ENCODE measurements at places on chromosomes 3 and 15.

DNA sequence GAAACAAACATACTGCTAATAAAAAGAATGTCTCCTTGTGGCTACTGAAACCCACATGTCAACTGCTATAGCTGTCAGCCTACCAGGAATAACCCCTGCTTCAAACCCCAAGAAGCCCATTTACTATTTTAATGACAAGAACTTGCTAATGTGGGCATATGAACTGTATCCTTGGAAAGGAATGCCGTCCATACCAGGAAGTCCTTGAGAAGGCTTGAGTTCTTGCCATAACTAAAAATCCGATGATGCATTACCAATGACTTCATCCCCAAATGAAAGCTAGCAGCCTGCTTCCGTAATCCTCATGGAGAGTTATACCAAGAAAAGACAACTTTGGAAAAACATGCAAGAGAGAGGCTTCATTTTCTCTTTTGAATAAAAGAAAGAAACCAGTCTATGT, 34.8 kb downstream of the MINDY4B start:
- no peak for DNase-seq

DNA sequence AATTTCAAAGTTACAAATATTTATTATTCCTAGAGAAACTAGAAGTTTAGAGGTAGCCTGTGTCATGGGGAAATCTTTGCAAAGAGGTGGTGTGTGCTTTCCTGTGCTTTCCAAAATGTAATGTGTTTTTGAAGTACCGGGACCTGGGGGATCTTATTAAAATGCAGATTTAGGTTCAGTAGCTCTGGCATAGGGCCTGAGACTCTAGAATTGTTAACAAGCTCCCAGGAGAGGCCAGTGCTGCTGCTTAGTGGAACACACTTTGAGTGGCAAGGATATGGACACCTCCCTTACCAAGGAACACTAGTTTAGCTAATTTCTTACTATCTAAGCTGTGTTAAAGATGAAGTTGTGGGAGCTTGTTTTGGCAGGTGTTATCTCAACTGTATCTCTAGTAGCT, 428.9 kb downstream of the VGLL3 start:
- DNase-seq, result no peak

DNA sequence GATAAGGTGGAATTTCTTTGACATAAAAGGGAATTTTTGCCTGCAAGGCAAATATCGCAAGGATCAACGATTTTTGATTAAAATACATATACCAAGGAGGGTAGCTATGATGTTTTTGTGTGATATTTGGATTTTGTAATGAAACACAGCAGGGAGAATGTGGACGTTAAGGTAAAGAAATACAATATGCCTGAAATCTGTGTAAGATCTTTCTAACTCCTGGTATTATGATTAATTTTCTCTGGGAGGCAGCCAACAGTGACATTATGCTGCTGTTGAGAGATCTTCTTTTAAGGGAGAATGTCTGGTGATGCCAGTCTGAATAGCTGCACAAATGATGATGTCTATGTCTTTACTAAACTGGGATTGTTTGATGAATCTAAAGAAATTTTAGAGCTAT, 972.2 kb downstream of the SQOR start:
- DNase-seq, result no peak

- no peak for DNase-seq
Observed at GRCh38 chr3:4571690-4572334, 78.7 kb downstream of the ITPR1 start.

DNA sequence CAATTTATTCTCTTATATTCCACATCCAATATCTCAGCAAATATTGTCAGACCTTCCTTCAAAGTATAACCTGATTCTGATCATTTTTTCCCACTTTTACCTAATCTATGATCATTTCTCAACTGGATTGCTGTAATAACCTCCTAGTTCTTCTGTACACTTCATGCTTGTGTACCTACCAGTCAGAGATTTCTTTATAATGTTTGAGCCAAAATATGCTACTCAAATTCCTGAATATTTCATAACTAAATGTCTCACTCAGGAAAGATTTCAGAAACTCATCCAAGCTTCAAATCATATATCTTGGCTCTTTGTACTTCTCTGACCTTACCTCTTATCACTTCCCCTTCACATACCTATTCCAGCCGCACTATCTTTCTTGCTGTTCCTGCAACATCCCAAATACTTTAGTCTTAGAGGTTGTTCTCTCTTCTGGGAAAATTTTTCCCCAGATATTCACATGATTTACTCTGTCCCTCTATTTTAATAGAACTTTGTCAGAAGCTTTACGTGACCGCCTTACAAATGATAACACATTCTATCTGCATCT, 20.0 kb downstream of the BCHE start:
- DNase-seq, result no peak

Data from GM20000 (cell line).